Kidney (tissue), 22 donors: ENCODE measurements at places on chromosomes 7 and 10.

DNA sequence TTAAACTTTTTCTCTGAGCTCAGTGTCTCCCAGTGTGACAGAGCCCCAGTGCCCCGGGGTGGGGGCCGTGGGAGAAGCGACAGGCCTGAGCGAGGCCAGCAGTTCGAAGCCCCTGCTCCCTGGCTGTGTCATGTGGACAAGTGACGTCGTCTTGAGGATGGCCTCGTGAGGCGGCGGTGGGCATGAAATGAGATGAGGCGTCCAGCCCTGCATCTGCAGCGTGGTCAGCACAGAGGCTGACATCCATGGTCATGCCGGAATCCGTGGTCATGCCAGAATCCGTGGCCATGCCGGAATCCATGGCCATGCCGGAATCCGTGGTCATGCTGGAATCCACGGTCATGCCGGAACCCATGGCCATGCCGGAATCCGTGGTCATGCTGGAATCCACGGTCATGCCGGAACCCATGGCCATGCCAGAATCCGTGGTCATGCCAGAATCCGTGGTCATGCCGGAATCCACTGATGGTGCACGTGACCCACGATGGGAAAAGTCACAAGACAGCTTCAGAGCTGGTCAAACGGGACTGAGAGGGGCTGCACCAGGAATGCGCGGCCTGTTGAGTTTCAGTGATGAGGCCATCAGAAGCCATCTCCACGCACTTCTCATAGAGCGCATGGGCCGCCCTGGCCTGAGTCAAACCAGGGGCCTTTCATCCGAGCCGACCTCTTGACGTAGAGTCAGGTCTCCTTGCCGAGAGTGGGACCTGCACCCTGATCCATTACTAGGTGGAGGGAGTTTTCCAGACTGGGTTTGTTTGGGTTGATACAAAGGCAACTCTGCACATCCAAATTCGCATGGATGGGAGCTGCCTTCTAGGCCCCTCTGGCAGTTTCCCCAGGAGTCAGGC, 342.5 kb downstream of the PTPRN2 start:
- DNase-seq: peak; percentile 65

DNA sequence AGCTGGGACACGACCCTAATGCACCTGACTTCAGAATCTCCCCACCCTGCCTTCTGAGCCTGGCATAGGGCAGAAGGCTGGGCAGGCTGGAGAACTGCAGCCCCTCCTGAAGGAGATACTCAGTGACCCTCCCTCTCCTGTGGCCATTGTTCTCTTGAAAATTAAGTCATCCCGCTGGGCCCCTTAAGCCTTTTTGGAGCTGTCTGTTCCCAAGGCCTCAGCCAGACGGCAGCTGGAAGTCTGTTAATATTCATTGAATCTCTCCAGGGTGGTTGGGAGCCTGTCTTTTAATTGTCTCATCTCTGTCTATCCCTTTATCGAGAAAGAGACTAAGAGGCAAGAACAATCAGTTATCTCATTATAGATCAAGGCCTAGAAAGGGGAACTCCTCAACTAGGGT, 118.1 kb upstream of the PCBD1 start:
- no peak for DNase-seq

DNA sequence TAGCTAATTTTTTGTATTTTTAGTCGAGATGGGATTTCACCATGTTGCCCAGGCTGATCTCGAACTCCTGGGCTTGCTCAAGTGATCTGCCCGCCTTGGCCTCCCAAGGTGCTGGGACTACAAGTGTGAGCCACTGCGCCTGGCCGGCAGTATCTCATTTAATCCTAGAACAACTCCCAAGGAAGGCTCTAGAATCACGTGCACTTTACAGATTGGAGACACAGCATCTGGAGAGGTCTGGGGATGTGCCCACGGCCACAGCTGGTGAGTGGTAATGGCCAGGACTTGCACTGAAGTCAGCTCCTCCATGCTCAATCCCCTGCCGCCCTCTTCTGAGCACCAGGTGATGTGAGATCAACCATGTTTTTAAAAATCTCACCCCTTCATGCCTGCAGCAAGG, 43.1 kb downstream of the CARD11 start:
- DNase-seq: no peak

DNA sequence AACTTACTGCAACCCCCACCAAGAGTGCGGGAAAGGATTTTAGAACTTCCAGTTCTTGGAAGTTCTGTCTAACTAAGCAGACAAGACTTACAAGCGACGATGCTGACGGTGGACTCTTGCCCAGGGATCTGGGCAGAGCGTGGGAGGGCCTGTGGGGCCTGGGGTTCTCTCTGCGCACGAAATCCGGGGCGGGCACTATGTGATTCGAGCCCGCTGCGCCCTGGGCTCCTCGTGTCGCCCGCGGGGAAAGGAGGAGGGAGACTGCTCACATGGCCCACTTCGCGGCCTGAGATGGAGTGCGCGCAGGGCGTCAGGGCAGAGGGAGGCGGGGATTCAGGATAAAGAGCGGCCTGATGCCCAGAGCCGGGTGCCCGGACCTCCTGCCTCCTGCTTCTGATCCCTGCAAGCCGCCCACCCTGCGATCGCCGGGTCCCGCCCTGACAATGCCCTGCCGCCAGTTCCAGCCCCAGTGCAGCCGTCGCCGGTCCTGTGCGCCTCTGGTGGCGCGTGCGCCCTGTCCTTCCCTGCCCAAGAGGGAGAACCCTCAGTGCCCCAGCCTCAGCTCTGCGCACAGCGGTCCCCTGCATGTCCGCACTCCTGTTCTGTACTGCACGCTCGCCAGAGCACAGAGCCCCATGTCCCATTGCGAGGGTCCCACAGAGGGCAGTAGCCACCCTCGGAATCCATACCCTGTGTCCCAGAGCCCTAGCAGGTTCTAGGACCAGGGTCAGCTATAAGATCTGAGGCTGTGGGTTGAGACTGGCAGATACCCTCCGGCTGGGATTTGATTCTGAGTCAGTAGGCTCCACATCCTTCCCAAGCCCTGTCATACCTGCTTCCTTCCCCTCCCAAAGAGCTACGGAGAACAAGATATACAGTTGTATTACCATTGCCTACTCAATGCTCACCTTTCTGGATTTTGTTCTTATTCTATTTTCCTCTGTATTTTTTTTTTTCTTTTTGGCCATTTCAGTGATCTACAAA, 99.4 kb upstream of the TMEM106B start:
- DNase-seq: peak; percentile 74

- peak; percentile 9 for DNase-seq
These were observed 1.8 kb downstream of the SLK start for GRCh38 chr10:103968441-103969391.

DNA sequence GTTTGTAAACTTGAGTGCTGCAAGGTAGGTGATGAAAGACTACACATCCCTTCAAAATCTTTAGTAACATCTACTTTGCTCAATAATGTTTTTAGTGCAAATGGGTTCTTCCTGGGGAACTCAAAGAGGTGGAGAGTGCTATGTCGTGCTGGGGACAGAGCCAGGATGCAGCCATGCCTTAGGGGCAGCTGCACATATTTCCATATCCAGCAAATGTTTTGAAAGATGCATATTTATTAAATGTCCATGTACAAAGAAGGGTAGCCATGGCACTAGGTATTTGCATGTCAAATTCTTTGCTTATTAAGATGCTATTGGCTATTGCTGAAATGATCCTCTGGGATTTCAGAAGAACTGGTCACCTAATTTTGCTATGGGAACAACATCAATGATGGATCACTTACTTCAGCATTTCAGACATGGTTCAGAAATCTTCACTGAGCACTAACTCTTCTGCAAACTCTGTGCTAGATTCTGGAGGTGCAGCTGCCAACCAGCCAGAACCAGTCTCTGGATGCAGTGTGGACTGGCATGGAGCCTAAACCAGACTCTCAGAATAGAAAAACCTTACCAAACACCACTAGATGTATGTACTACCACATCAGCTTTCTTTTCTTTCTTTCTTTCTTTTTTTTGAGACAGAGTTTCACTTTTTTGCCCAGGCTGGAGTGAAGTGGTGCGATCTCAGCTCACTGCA, 31.7 kb upstream of the DNMBP start:
- DNase-seq: peak; percentile 28

GRCh38 chr10:103154521-103155299, 38.4 kb downstream of the NT5C2 start:
- DNase-seq: no peak

GRCh38 chr10:29576681-29577080, 58.1 kb downstream of the SVIL start:
- no peak for DNase-seq
